ENCODE measurements at places on chromosomes 1 and 21.

DNA sequence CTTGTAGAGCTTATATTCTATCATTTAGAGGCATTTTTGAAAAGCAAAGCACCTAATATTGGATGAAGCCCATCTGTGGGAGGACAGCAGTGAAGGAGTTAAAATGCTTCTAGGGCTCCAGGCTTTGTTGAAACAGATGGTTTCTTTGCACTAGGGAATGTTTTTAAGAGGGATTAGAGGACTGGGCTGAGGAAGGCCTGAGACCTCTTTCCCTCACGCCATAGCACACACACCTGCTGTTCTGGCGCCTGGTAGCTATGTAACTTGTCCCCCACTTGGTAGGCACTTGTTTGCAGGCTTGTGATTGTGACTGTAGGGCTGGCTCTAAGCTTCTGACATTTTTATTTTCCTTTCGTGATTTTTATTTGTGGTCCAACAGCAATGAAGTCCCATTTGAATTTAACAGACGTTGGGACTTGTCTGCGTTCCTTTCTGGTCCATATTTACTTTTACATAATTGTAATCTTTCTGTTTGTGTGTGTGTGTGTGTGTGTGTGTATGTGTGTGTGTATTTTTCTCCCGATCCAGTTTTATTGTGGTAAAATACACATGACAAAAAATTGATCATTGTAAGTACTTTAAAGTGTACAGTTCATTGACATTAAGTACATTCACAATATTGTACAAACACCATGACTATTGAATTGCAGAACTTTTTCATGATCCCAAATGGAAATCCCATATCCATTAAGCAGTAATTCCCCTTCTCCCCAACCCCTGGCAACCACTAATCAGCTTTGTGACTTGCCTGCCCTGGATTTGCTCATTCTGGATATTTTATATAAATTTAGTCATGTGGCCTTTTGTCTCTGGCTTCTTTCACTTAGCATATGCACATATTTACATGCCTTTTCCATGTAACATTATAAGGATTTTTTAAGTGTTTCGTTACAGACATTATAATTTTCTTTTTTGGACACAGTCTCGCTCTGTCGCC lies 33.5 kb upstream of the MACF1 start:
- no peak for DNase-seq

- DNase-seq = no peak
Observed at GRCh38 chr1:233042834-233043233, 92.4 kb downstream of the NTPCR start.

DNA sequence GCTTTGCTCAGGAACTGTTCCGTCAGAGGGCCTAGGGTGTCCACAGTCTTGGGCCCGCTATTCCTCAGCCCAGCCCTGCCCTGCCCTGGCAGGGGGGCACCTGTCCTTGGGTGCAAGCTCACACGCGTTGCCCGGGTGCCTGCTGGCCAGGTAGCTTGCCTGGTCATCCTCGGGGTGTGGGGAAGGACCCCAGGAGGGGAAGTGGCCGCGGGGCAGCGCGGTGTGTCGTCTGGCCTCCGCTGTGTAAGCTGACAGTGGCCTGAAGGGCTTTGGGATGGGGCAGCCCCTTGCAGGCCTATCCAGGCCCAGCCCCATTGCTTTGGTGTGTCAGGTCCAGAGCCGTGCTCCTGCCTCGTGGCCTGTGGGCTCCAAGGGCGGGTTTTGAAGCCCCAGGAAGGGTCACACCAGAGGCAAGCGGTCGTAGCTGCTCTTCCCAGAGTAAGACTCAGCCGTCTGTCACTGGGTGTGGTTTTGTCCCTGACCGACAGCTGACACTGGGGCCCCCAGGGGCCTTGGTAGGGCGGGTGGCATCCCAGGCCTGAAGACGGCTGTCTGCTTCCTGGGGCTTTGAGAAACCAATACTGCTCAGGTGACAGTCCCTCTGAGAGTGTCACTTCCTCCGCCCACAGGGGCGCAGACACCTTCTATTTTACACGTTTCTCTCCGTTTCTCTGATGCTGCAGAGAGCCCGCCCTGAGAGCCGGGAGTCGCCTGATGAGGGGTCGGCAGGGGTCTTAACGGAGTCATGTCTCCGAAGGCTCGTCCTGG lies 72.1 kb downstream of the SKI start:
- DNase-seq = peak; percentile 72

DNA sequence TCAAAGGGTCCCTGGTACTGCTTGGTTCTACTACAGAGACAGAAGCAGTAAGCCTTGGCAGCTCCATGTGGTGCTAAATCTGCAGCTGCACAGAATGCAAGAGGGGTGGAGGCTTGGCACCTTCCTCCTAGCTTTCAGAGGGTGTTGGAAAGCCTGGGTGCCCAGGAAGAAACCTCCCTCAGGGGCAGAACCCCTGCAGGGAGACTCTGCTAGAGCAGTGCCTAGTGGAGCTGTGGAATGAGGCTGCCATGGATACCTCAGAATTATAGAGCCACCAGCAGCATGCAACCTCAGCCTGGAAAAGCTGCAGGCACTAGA lies 76.2 kb upstream of the TLR5 start:
- DNase-seq = no peak

DNA sequence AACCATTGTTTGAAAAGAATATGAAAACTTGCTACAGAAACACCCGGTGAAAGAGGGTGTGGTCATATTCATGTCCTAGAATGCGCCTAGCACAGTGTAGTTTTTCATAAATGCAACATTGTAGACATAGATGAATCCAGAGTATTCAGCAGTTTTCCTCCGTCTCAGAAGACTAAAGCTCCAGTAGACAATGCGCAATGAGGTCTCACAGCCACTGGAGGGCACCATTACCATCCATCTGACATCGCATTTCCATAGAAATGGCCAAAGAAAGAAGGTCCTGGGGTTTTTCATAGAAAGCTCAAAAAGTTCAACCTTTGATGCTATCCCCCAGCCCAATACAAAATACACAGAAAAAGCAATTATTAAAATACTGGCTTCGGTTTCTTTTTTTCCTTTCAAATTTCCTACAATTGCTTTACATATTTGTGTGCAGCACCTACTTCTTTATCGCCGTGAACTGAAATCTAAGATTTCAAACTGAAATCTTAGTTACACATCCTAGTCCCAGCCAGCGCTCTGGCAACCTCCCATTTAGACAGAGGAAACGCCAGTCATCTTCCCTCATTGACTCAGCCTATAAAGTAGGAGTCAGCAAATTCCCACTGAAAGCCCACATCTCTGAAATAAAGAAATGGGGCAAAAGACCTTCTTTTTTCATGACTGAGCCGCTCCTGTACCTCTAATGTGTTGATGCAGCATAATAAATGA lies 3.9 kb upstream of the CD58 start:
- DNase-seq = peak; percentile 48

DNA sequence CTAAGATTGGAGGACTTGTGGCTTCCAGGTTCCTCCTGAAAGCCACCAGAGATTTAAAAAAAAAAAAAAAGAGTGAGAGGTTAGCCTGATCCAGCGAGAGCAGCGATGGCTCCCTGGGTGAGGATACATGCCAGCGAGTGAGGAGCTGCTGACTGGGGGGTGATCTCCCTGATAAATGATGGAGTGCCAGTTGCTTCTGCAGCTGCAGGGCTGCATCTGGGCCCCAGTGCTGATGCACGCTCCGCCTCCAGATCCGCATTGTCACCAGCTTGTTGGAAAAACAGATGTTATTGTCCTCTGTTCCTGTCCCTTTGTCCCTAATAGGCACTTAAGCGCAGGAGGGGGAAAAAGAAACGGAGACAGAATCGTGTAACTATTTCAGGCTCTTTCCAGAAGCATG lies 28.6 kb downstream of the UBIAD1 start:
- DNase-seq = no peak

GRCh38 chr1:7536891-7537591 lies 234.1 kb upstream of the VAMP3 start:
- no peak for DNase-seq

DNA sequence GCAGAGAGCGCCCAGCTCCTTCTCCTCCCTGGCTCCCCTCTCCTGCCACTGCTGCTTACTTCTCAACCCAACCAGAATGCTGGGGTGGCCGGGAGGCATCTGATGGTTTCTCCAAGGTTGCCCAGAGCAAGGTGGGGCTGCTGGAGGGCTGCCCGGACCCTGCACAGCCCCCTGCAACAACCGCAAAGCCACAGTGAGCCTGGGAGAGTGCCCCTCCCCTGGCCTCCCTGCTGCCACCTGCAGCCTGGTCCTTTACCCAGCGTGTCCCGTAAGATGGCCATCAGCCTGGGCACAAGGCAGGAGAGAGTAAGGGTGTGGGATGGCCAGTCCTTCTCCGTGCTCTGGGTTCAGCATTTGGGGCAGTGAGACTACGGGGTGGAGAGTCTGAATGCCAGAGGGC lies 17.0 kb downstream of the MX2 start:
- DNase-seq = no peak

DNA sequence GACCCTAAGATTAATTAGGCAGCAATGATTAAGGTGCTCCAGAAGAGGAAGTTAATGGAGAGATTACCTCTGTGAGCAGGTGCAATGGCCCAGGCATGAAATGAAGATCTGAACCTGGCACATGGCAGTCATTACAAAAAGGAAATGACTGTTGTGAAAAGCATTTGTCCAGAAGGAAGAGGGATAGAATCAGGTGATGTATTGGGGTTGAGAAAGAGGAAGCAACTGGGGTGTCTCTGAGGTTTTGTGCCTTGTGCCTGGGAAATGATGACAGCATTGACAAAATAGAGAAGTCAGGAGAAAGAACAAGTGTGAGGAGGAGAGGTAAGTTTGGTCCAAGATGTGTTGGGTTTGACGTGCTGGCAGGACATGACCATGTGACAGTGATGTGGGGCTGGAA lies 5.6 kb downstream of the CRCT1 start:
- no peak for DNase-seq

GRCh38 chr1:155006601-155007101 lies 4.0 kb downstream of the ZBTB7B start:
- DNase-seq = no peak

GRCh38 chr1:202106340-202107254 lies 16.1 kb upstream of the GPR37L1 start:
- DNase-seq = no peak

DNA sequence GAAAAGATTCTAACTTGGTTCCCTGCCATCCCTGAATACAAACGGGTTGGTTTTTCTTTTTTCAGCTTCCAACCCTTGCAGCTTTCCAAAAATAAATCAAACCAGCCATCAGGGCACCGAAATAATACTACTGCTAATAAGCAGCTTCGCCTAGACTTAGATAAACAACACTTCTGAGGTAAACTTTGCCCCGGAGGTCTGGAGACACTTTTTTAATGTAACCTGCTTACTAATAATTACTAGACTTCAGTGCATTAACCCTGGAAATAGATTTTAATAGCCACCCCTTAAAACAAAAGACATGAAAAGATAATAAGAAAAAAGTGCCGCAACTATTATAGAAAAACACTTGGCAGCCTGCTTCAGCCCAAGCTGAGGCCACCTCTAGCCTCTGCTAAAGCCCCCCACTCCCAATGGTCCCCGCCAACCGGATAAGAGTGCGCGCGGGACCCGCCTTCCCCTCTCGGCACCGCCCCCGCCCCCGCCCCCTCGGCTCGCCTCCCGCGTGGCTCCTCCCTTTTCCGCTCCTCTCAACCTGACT lies 405 bp upstream of the GADD45A start:
- no peak for DNase-seq

DNA sequence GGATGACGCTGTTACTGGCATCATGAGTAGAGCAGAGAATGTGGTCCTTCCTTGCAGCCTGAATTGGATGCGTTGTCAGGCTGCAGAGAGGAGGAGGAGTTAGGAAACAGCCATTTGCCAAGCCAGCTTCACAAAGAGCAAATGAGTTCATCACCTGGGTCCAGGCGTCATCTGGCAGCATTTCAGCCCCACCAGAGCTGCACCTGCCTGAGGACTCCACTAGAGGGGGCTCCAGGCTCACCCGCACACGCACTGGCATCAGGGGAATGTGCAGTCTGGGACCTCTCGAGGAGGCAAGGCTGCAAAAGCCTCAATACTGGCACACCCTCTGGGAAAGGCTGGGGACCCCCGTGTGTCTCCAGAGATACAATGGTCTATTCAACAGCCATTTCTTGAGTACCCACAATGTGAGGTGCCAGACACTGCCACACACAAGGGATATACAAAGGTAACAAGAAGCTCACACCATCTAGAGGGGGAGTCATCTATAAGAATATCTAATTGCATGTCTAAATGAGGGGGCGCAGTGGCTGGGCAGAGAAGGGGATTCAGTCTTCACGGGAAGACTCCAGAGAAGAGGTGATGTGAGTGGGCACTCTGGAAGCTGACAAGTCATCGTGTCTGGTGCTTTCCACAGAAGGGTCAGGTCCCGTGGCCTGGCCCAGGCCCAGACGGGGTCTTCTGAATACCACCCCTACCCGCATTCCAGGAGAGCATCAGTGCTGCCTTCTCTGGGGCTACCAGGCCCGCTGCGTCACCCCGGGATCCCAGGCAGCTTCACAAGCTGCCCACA lies 53.5 kb upstream of the CNTN2 start:
- DNase-seq = peak; percentile 56

DNA sequence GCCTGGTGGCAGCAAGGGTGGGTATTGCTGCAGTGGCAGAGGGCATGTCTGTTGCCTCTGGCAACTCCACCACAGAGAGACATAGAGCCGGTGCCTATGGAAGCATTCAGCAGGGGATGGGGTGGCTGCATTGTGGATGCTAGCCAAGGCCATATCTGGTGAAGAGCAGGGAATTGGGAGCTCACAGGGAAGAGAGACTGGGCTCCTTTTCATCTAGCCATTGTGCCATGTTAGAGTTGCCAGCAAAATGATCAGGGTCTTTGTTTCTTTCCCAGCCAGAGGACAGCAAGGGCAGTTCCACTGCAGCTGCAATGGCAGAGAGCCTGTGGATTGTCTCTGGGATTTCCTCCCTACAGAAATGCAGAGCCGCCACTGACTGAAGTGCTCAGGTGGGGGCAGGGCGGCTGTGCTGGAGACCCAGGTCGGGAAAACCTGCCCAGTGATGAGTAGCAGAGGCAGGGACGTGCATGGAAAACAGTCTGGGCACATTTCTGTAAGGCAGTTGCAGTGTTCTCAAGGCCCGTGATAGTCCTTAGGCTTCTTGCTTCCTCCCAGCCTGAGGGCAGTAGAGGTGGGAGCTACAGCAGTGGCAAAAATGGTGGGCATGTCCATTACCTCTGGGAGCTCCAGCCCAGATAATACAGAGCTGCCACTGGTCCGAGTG lies 40.2 kb upstream of the CYP4X1 start:
- no peak for DNase-seq

- DNase-seq = no peak
Observed at GRCh38 chr1:54453509-54453908, 47.3 kb upstream of the SSBP3 start.

DNA sequence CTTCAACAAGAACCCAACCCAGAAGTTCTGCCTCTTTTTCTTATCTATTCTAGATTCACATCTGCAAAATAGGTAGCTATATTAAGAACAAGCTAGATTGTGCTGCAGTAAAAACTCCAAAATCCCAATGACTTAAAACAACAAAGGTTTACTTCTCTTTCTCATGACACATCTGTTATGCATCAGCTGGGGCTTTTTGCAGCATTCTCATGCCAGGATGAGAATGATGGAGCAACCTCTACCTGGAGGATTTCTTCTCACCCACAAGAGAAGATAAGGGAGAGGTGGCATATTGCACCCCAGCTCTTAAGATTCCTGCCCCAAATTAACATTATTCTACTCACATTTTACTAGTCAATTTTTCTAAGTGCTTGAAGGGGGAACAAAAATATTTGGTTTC lies 152.3 kb upstream of the SPAG17 start:
- DNase-seq = no peak

- no peak for DNase-seq
Observed at GRCh38 chr1:97307151-97307550, 585.6 kb downstream of the PTBP2 start.

- peak; percentile 59 for DNase-seq
Observed at GRCh38 chr1:243343970-243344937, 88.4 kb downstream of the SDCCAG8 start.

- no peak for DNase-seq
Observed at GRCh38 chr1:10252508-10252907, 42.1 kb downstream of the KIF1B start.

GRCh38 chr1:98322086-98322485 lies 339.4 kb upstream of the SNX7 start:
- no peak for DNase-seq

Measured in naive thymus-derived CD8-positive, alpha-beta T cell (primary cell).